Smooth muscle cell of the brain vasculature (primary cell): ENCODE measurements at places on chromosomes 4 and X.

GRCh38 chr4:137922721-137923120 lies 319.4 kb downstream of the SLC7A11 start:
- no peak for DNase-seq

DNA sequence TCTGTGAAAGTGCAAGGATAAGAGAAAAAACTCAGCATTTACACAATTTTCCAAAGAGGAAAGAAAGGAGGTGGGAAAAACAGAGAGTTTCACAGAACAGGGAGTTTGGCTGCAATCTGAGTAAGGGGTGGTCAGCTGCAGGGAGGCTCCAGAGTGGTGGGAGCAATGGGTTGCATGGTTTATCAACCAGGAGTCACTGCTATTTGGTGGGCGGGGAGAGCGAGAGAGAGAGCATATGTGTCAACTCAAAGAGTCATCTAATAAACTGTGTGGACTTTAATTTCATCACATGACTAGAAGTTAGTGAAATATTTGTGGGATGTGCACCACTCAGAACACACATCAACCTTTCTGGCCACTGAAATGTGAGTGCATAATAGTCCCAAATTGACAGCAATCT lies 94.6 kb downstream of the FAM13A start:
- no peak for DNase-seq

DNA sequence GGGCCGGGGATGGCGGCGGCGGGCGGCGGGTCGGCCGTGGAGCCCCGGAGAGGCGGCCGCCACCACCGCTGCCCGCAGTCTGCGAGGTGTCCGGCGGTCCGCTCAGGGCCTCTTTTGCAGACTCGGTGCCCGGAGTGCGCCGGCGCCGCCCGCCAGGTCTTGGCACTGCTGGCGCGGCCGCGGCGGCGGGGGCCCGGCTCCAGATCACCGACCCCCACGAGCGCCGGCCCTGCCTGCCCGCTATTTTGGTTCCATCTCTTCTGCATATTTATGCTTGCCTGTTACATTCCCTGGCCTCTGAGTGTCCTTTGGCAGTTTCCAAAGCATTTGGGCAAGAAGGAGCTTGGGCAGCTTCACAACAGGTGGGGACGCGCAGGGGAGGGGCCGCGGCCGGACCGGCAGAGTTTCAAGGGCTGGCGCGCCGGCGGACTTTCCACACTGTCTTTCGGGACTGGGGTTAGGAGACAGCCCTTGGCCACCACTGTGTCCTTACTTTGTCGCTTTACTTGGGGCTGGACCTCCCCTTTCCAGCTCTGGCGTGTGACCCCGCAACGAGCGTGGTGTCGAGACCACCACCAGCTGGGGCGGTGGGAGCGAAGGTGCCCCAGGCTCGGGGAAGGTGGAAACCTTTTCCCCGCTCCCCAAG lies 668 bp upstream of the TAPT1 start:
- no peak for DNase-seq

GRCh38 chr4:108813261-108813660 lies 50.4 kb upstream of the ETNPPL start:
- no peak for DNase-seq

DNA sequence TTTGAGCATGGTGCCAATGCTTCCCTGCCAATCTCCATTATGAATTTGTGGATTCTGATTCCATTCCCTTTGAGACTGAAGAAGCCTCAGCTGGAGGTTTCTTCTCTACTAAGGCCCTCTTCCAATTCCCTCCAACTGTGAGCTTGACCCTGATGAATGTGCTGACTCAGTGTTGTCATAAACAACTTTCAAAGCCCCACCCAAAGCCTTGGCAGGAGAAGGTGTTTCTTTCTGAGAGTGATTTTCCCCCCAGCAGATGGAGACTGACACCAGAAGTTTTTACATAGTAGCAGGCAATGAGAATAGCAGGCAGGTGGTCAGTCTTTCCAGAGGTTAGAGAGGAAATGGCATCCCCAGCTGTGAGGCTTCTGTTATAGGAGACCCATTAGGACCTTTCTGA lies 53.1 kb downstream of the OCRL start:
- DNase-seq: peak; percentile 24

GRCh38 chrX:3286196-3286945 lies 60.1 kb downstream of the MXRA5 start:
- DNase-seq: peak; percentile 93

- DNase-seq: no peak
These were observed 7.6 kb downstream of the SEPTIN11 start for GRCh38 chr4:76957004-76957738.

- DNase-seq: no peak
These were observed 8.2 kb downstream of the RTL3 start for GRCh38 chrX:78650906-78651437.

GRCh38 chr4:53116954-53117353 lies 248.9 kb downstream of the SCFD2 start:
- no peak for DNase-seq

DNA sequence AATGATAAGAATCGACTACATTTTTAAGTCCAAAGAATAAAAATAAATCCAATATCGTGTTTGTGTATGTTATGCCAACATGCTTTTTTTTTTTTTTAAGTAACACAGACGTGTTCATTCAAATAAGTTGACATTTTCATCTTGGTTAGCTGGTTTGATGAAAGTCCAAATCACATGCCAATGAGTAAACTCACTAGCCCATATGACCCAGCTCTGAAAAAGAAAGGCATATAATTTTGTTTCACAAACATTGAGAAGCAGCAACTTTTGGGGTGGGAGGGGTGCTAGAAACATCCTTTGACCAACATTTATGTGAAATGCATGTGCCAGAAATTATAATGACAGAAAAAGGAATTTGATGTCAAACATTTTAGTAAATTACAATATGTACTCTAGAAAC lies 61.6 kb upstream of the SPP1 start:
- no peak for DNase-seq

GRCh38 chr4:133152831-133153481 lies 3.9 kb downstream of the PCDH10 start:
- no peak for DNase-seq

DNA sequence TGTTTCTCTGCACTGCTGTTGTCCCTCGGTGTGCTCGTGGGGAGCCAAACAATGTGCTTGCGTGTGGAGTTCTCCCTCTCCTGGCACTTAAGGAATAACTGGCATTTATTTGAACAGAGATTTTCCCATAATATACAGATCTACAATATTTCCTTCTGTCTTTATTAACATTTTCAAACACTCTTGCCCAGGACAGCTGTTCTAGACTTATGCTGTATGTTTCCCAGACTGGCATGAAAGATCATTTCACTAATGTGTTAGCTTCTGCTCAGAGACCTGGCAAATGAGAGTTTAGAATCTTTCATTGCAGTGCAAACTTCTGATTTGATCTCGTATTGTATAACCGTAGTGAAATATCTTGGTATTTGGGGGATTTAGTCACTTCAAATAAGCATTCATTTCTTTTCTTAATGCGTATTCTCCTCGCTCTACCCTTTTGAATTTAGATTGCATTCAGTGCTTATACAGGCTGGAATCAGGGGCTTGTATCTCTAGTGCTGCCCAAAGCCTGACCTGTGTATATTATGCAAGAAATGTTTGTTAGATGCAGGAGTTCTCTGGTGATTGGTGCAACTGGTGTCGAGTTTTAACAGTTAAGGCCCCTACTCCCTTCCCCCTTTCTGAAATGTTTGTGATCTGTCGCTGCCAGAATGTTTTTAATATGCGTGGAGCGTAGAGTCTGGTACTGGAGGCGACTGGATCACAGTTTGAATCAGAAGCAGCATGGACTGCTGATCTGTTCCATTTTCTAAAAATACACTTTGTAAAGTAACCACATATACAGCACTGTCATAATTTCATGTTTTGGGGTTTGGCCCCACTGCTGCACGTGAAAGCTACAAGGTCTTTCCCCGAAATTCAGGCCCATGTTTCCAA lies 326.3 kb downstream of the ARHGAP10 start:
- no peak for DNase-seq
